ENCODE measurements at places on chromosomes 4 and X. TPM values are rescaled to one million over a fixed set of nuclear protein-coding genes. Genes with fewer than 3 reads are reported as not detected.

DNA sequence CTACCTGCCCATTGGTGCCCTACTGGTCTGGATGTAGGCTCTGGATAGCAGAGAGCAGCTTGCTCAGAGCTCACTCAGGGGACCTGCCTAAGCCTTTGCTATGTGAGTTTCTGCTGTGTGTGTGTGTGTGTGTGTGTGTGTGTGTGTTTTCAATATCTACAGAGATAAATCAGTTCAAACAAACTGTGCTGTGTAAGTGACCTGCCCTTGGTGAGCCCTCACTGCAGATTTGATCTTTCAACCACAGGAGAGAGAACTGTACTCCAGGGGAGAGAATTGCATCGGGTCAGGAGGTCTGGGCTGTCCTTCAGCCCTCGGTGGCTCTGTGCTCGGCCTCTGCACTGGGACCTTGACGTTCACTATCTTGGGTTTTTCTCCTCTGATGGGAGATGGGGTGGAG, 35.0 kb upstream of the CDKN2AIP start:
- DNase-seq, result peak; percentile 51

DNA sequence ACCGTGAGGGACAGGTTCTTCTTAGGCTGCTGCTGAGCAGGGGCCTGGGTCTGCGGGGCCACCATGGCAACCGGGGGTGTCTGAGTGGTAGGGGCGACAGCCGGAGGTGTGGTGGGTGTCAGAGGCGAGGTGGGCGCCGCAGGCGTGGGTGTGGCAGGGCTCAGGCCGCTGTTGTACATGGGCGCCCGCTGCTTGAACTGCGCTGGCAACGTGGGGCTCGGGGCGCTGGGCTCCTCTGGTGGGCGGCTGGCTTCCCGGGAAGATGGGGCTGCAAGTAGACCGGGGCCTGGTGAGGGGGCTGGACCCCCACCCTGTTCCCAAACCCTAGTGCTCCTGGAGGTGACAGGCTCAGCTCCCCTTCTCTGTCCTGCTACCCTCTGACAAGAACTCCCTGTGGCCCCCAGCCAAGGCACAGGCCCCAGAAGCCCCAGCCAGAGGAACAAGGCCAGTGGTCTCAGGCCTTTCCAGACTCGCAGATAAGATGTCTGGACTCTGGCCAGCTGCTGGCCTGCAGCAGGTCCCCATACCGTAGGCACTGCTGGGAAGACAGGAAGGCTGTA, 24.8 kb downstream of the NELFA start:
- no peak for DNase-seq

Gene PGAM4
- polyA plus RNA-seq, result not detected

Gene EGFL6
- 7.3 TPM for polyA plus RNA-seq

Gene GPRASP1
- 13.8 TPM for polyA plus RNA-seq

- DNase-seq, result peak; percentile 50
Observed at GRCh38 chr4:159150821-159151390, 48.0 kb downstream of the RAPGEF2 start.

Gene RTL3
- polyA plus RNA-seq, result 0.48 TPM

DNA sequence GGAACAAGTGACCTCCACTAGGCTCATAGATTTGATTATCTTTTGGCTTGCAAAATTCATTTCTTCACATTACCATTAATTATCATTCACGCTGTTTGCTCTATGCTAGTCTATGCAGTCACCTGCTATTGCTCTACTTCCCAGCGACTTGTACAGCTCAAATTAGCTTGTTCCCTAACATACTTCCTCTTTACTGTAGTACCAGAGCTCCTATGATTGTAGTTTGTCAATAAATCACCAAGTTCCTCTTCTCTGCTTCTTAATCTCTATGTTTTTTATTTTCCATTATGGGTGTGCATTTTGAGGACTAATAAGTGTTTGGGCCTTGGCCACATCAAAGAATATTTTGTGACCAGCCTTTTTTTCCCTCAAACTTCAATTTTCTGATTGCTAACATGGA, 6.2 kb upstream of the GSPT2 start:
- no peak for DNase-seq

DNA sequence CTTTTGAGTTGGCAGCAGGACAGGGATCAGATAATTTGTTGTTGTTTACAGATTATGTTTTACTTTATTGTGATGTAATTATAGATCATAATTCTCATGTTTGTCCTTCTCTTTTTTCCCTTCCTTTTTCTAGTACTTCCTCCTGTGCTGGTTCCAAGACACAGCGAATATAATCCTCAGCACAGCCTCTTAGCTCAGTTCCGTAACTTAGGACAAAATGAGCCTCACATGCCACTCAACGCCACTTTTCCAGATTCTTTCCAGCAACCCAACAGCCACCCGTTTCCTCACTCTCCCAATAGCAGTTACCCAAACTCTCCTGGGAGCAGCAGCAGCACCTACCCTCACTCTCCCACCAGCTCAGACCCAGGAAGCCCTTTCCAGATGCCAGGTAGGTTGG, 58.0 kb downstream of the SMAD1 start:
- DNase-seq, result no peak

GRCh38 chr4:55876387-55876786, 22.9 kb downstream of the EXOC1 start:
- no peak for DNase-seq

Gene REELD1
- polyA plus RNA-seq, result 0.45 TPM

DNA sequence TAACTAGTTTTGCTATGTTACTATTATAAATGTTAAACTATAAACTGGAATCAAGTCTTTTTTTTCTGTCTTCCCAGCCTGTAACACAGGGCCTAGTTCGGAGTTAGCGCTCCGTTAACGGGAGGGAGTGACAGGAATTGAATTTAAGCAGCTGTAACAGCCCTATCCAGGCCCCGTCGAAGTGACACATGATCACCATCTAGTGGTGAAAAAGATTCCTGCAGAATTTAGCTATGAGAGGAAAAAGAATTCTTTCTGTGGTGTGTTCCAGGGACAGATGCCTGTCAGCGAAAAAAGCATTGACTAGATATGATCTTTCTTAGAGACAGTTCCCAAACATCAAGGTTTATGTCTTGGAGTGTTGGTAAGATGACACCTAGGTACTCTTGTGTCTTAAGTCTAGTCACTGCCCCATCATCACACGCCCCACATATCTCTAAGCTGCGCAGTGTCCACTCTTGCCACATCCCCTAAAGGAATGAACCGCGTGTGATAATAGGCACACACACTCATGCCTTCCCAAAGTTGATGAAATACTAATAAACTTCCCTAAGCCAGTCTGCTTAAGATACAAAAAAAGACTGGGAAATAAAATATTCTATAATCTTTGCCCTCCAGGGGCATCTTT, 2.1 kb downstream of the GAB3 start:
- DNase-seq, result peak; percentile 17

DNA sequence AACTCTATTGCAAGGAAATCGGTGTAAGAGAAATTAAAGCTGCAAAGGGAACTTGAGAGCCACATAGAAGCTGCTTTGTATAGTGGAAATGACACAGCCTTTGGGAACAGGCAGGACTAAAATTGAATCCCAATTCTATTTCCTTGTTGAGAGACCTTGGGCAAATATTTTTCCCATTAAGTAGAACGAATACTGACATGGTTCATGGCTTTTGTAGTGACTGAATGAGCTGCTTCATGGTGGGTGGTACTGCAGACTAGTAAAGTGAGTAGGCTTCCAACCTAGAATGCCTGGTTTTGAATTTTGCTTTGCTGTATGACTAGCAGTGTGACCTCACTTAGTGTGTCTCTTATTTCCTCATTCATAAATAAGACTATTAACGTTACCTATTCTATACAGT, 182.2 kb upstream of the KCNIP4 start:
- no peak for DNase-seq

Gene CENPU
- polyA plus RNA-seq, result 13.9 TPM

GRCh38 chr4:121237069-121237399, 72.9 kb upstream of the TNIP3 start:
- DNase-seq, result no peak

Gene THAP9
- 6.7 TPM for polyA plus RNA-seq

DNA sequence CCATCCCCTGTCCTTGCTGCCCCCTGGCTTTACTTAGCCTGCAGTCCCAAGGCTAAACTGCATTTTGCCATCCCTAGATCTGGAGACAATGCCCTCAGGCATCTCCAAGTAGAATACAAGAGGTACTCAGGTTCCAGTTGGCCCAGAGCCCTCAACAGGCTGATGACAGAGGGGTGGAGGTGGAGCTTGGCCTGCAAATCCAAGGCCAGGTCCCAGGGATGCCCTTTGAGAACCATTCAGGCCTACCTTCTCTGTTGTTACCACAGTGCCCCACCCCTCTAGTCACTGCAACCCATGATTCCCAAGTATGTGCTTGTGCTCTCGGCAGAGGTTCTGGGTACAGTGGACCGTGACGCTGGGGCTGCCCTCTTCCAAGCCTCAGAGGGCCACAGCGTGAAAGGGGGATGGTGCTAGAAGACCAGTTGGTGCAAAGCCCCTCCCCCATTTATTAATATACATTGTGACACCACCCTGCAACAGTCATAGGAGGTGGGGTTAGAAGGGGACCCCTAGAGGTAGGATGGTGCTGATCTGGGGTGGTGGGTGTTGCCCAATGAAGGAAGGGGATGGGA, 6.4 kb upstream of the UBA1 start:
- no peak for DNase-seq

GRCh38 chr4:6258741-6259140, 10.9 kb upstream of the WFS1 start:
- DNase-seq, result no peak

- no peak for DNase-seq
Observed at GRCh38 chr4:122895336-122895995, 26.9 kb downstream of the NUDT6 start.

Data from large intestine (tissue), 12 donors.